Adipocyte (in vitro differentiated cells): ENCODE measurements at places on chromosomes 5 and 9.

GRCh38 chr5:138573949-138574670 is 1.1 kb downstream of the HSPA9 start:
- DNase-seq: peak; percentile 34

- DNase-seq: no peak
These were observed 9.5 kb downstream of the ALDH1B1 start for GRCh38 chr9:38401994-38402393.

DNA sequence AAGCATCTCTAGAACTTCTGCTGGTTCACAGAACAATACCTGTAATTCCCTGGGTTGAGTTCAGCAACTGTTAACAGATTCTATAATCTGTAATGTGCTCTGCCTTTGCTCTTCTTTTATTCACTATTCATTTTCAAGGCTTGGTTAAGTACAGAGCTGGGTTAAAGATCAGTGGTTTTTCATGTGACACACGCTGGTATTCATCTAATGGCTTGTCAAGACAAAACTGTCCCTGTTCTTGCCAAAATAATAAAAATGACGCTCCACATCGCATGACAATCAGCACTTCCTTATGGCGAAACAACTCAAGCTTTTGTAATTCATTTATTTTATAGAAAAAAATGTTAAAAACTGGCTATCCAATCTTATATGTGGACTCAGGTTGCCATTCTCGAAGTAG is 137.9 kb downstream of the BNC2 start:
- DNase-seq: no peak

DNA sequence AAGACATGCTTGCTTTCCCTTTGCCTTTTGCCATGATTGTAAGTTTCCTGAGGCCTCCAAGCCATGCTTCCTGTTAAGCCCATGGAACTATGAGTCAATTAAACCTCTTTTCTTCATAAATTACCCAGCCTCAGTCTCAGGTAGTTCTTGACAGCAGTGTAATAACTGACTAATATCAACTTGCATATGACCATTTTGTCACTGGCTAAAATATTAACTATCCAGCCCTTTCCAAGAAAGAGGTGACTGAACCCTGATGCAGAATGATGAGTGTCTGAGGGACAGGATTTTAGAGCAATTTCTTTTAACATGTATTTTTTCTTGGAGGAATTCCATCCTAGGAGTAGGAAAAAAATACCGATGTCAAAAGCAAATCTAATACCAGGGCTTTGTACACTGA is 266.1 kb downstream of the SEMA5A start:
- DNase-seq: no peak

- DNase-seq: no peak
These were observed 38.7 kb upstream of the SYNPO start for GRCh38 chr5:150601491-150602345.

DNA sequence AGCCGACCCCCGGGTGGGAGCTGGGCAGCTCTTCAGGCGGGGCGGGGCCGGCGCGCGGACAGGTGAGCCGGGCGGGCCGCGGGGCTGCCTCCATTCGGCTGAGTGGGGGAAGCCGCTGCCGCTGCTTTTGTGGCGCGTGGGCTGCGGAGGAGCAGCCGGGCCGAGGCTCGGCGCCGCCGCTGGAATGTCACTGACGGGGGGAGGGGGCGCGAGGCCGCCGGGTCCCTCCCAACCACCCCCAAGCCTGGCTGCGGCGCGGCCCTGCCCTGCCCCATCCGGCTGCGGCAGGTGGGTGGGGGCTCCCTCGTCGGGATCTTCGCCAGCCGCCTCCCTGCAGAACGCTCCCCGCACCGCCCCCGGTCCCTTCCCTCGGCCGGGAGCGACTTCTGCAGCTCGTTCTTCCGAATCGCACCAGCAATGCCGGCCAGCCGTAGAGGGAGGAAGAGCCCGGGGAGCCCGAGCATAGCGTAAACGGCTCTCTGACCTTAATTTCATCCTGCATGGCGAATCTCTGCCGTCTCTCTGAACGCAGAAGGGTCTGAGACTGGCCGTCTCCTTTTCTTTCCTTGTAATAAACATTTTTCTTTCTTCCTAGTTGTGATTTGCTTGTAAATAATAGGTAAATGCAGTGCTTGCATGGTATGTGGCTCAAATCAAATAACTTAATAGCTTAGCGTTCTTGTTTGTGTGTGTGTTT is 505 bp downstream of the SPTAN1 start:
- DNase-seq: peak; percentile 64

DNA sequence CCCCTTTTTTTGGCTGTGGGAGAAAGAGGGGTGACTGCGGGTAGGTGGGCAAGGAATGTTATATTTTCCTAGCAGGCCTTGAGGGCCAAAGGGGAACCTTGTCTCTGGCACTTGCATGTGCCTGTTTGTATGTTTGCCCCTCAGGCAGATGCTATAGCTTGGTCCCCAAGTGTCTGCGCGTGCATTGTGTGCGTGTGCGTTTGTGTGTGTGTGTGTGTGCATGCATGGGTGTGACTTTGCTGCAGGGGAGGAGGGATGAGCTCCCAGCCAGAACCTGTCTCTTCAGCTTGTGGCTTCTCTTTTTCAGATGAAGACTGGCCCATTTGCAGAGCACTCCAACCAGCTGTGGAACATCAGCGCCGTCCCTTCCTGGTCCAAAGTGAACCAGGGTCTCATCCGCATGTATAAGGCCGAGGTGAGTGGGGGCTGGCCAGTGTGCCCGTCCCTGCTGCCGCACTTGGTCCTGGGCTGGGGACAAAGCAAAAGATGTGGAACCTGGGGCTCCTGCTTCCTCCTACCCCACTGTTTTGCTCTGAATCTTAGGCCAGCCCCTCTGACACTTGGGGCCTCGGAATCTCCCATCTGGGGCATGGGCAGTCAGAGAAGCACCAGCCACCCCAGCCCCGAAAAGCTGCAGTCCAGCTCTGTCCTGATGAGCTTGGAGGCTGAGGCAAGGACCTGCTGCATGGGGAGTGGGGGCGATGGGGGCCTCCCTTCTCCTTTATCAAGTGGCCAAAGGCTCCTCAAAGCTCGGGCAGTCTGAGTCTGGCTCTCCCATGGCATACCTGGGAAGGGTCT is 31.1 kb downstream of the PTPA start:
- no peak for DNase-seq

- no peak for DNase-seq
These were observed 136.2 kb upstream of the HAPLN1 start for GRCh38 chr5:83856881-83857280.

DNA sequence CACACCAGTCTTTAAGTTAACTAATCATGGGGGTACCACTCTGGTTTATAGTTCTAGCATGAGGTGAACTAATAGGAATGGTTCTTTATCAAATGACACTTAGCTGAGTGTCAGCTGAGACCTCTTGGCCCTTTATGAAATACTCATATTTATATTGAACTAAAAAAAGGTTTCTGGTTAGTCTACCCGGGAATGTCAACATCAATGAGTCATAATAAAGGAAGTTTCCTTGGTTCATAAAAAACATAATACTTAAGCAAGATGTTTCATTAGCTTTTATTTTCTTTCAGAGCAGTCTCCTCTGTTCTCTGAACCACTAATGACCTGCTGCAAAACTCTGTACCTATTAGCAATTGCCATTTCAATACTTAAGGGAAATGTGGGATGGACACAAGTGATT is 13.7 kb downstream of the DAB2 start:
- DNase-seq: peak; percentile 84

DNA sequence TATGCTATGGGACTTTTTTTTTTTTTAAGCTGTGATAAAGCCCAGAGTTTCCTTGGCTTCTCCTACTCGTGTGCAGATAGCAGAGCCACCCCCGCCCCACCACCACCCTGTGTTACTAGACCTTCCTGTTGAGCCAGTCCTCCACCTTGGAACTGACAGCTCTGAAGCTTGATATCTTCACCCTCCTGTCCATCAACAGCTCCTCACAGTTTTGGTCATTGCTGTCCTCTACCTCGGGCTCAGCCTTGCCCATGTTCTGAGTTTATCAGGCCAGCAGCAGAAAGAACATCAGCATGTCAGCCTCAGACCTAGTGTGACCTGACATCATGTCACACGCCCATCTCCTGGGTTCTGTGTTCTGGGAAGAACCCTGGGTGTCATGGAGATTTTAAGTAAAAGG is 167.1 kb upstream of the RAI14 start:
- no peak for DNase-seq

DNA sequence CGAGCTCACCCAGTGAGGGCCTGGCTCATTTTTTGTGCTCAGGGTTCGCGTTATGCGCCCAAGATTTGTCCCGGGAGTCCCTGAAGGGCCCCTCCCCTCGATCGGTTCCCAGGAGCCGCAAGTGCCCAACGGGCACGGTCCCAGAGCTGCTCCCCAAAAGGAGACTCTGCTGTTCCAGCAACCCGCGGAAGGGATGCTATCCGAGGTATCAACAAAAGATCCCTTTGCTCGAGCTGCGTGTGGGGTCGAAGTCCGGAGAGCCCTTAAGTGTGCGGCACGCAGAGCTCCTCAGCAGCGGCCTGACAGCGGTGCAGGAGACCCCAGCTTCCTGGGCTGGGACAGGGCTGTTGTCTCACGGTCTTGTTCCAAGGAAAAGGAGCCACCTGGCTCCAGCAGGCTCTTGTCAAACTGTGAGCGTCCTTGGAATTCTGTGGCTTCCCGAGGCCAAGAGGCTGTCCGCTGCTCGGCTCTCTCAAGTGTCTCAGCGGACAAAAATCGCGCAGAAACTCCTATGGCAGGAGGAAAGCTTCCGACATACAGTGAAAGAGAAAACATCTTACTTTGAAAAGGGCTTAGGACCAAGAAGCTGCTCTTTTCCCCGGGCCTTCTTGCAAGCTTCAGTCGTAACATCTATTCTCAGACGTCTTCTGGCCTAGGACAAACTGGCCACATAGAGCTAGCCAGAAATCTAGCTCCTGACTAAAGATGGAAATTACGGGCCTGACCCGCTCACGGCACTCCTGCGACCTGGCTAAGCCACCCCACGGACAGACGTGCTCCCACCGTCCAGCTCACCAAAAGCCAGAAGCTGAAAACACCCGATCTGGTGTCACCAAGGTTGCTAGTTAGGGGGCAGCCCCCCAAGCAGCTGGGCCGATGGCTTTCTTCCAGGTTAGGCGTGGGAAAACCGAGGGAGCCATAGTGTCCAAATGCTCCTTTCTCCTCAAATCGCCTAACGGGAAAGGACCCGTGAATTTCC is 2.6 kb upstream of the FOXB2 start:
- DNase-seq: no peak
